ENCODE measurements at places on chromosomes 2 and 18. TPM values are rescaled to one million over a fixed set of nuclear protein-coding genes. Genes with fewer than 3 reads are reported as not detected.

GRCh38 chr2:222289278-222290160 lies 9.3 kb downstream of the PAX3 start:
- DNase-seq = no peak

DNA sequence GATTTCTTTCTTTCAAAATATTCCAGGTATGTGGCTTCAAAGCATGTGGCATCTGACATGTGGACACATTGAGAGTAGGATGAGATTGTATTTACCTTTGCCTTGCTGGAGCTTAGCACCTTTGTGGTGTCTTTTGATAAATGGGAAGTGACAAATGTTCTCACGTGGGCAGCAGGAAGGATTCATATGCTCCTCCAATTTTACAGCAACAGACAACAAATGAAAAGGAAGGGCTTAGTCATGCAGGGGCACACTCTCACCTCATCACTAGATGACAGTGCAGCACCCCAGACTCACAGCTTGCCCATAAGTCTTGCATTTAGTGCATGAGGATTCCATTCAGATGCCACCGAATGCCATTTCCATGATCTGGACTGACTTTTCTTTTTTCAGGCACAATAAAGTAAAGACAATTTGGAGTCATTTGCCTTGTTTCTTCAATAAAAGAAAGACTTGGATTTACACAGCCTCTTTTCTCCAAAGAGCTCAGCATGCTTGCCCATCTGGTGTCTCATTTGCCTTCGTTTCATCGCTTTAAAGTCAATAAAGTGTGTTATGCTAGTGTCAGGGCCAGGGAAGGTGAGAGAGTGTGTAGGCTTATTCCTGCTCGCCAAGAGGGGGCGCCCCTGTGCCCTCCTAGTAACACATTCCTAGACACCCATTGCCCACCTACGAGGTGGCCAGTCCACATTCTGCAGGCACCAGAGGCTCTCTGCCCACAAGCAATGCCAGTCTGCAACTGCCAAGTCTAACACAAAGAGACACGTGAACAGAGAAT lies 39.6 kb upstream of the DAPL1 start:
- DNase-seq = no peak

DNA sequence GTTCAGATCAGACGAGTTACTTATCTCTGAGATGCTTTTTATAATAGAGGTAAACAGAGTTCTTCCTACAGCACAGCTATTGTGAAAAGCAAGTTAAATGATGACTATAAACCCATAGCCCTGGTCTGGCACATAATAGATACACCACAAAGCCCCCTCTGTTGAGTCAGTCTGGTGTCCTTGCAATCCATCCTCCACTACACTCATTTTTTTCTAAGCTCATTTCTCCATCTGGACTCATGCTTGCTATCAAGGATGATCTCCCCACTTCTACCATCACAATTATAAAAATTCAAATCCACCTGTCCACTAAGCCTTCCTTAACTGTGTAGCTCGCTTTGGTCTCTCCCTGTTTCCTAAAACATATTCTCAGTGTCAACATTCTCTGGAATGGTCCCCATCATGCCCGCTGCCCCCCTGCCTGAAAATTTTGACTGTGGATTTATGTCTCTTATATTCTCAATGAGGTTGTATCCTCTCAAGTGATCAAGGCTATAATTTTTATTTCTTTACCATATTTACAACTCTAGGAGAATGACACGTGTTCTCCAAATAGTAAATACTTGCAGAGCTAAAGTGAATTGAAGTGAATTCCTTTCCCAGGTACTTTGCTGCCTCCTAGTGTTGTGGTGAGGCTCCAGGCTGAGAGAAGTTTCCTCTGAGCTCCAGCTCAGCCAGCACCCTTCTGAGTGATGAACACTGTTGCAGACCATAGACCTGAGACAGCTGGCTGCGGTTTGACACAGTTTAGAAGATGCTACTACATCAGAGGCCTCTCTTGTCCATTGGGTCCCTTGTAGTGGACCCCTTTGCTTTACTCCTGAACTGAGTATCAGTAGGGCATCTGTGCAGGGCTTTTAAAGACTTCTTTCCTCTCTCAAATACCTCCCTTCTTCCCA lies 108.7 kb downstream of the DPP10 start:
- peak; percentile 27 for DNase-seq

GRCh38 chr2:30040147-30040546 lies 106.7 kb upstream of the YPEL5 start:
- DNase-seq = no peak

- no peak for DNase-seq
These were observed 15.8 kb downstream of the C18orf63 start for GRCh38 chr18:74331404-74331803.

DNA sequence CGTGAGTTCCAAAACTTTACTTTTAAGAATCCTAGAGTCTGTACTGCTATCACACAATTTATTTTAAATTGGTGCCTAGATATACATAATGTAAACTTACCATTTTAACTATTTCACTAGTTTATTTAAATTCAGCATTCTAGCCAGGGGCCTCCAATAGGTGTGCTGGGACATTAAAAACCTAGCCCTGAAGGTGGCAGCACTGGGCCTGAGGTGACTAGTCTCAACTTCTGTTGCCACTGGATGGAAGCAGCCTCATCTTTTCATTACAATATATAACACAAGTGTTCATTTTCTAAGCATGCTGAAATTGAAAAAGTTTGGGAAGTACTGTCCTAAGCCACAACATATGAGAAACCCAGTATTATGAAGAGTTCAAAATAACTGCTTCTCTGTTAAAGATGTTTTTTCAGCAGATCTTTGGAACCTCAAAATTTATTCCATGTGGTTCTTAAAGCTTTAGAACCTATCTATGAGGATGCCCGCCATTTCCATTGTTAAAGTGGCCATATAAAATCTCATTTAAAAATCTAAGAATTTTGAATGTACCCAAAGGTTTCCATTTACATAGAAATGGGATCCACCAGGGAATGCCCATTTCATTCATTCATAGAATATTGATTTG lies 2.9 kb upstream of the RBBP8 start:
- DNase-seq = peak; percentile 89

- DNase-seq = no peak
These were observed 145.2 kb downstream of the INHBB start for GRCh38 chr2:120491111-120491625.

DNA sequence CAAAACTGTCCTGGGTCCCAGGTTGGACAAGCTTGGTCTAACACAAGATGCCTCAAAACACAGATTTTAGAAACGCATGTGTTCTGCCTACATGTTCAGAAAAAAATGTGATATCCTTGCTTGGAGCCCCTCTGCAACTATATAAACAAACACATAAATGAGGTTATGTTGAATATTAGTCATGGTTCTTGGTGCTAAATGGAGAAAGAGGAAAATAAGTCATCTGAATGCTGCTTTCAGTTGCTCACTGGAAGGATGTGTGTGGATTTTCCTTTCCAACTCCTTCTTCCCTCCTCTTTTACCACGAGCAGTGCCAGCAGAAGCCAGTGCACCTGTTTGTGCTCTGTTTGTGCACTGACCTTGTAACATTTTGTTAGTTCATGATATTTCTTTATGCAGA lies 85.3 kb downstream of the PIEZO2 start:
- no peak for DNase-seq

DNA sequence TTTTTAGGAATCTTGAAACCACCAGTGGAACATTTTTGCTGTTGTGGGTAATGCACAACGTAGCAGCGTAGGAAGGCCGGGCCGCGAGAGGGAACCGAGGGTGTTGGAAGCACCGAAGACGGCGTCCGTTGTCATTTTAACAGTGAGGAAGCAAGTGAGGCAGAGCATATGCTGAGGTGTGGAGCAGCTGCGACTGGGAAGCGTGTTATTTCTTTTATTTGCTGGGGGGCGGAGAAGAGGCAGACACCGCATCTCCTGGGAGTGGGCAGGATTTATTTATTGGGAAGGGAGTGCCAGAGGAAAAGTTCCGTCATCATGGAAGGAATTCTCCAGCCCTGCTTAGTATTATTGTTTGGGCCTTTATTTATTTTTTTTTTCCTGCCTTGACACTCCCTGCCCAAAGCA lies 232.8 kb downstream of the KLHL29 start:
- DNase-seq = no peak

DNA sequence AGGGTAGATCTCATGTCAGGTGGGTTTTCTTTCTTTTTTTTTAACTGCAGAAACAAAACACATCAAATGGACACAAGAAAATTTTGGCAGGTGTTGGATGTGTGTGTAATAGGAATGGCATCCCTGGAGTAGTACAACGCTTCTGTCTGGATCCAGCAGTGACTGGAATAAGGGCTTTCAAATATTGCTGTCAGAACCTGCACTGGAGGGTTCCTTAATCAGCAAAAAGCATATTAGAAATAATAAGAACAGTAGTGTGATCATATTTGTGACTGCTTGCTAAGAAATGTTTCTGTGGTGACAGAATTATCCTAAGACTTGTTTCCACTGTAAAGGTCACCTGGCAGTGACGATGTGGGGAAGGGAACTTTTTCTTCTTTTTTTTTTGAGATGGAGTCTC lies 30.8 kb downstream of the CREG2 start:
- DNase-seq = no peak

- DNase-seq = no peak
These were observed 652 bp downstream of the NEU4 start for GRCh38 chr2:241809383-241810306.

GRCh38 chr2:206336861-206337260 lies 62.4 kb downstream of the ZDBF2 start:
- no peak for DNase-seq

DNA sequence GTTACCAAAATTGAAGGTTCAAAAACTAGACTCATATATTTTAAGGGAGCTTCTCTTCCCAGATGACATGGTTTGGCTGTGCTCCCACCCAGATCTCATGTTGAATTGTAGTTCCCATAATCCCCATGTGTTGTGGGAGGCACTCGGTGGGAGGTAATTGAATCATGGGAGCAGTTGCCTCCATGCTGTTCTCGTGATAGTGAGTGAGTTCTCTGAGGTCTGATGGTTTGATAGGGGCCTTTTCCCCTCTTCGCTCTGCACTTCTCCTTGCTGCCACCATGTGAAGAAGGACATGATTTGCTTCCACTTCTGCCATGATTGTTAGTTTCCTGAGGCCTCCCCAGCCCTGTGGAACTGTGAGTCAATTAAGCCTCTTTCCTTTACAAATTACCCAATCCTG lies 140.1 kb downstream of the MAIP1 start:
- DNase-seq = no peak

- DNase-seq = no peak
These were observed 55.4 kb upstream of the ACVR1 start for GRCh38 chr2:157931542-157931941.

- no peak for DNase-seq
These were observed 518.2 kb downstream of the NRXN1 start for GRCh38 chr2:50513724-50514123.

DNA sequence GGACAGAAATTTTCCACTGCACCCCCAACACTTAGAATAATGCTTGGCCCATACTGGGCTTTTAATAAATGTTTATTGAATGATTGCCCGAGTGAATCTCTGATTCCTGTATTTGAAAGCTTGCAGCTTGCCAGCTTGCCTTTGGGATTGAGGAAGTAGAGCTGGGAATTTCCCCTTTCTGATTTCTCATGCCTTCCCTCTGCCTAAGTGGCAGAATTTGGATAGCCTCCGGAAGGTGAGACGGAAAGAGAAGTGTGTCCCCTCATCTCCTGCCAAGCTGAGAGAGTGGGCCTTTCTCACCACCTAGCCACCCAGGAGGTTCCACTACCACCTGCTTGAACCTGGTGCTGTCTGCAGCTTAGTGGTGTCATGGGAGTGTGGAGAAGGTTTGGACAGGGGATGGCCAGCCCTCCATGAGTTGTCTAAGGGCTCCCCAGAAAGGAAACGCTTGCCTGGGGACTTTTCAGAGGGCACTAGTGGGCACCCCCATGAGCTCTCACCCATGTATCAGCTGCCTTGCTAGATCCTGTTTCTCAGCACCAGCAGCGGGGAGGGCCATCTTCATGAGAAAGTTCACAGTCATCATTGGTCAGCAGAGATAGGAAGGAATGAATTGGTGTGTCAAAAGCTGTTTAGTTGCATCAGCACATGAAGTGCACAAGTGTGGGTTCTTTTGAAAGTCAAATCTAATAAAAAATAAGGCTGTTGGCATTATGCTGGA lies 8.6 kb upstream of the NCOA1 start:
- no peak for DNase-seq

GRCh38 chr2:217853301-217853881 lies 149.4 kb downstream of the TNS1 start:
- no peak for DNase-seq

DNA sequence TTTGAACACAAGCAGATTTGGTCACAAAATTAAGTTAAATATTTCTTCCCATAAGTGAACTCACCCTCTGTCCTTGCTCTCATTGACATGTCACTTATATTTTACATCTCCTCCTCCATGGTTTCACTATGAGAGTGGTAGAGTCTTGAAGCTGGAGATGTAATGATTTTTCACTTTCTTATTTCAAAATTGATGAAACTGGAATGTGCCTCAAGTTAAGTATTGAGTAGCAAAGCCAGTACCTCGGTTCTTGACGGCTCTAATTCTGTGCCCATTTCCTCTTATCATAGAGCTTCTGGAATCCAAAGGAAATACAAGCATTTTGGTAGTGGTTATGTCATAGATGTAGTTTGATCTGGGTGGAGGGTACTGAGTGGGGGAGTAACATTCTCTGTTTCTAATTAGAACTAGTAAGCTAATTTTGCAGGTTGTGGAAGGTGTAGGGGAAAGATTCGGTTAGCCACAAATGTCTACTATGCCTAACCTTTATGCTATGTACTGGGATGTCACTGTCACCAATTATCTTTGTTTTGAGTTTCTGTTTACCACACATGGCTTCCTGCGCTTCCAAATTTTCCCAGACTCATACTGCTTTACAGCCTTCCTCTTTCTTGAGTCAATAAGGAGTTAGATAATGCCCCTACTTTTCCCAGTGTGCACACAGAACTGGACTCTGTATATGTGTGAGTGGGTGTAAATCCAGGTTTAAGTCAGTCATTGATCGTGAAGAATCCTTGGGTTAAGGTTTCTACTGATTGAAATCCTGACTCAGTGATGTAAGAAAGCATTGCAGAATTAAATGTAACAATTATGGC lies 96.8 kb downstream of the DIS3L2 start:
- no peak for DNase-seq

DNA sequence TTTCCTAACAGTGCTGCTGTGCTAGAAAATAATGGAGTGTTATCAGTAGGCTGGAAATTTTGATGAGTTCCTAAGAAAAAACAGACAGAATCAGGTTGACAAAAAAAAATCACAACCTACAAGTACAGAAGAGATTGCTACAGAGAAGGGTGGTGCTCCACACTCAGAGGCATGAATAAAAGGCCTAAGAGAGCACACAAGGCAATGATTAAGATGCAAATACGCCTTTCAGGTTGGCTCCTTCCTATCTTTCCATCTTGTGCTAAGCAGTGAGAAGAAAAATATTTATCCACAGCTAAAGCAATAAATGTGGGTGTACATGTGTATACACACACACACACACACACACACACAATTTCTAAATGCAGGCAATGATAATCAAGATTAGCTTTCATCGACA lies 130.6 kb upstream of the UBE2E3 start:
- no peak for DNase-seq

The SEPTIN10 gene
- total RNA-seq = 1.7 TPM

The GAREM2 gene
- total RNA-seq = 3.5 TPM

The TAF1B gene
- total RNA-seq = 36.2 TPM

The SERPINB5 gene
- total RNA-seq = not detected

The BBS5 gene
- total RNA-seq = 1.3 TPM

The SCG2 gene
- total RNA-seq = 0.10 TPM

The G6PC2 gene
- total RNA-seq = not detected

The REG3A gene
- total RNA-seq = not detected

The CABLES1 gene
- 1.9 TPM for total RNA-seq

The SPC25 gene
- 51.6 TPM for total RNA-seq

The SH2D6 gene
- total RNA-seq = 0.10 TPM

All from activated CD4-positive, alpha-beta T cell treated with anti-CD3 and anti-CD28 coated beads, Interleukin-2, amount 10 ng/mL, durations not matched to agents 7 days and 5 days (primary cell).